Aorta (tissue), 5 donors: ENCODE measurements at places on chromosomes 7 and 10. TPM values are rescaled to one million over a fixed set of nuclear protein-coding genes. Genes with fewer than 3 reads are reported as not detected.

DNA sequence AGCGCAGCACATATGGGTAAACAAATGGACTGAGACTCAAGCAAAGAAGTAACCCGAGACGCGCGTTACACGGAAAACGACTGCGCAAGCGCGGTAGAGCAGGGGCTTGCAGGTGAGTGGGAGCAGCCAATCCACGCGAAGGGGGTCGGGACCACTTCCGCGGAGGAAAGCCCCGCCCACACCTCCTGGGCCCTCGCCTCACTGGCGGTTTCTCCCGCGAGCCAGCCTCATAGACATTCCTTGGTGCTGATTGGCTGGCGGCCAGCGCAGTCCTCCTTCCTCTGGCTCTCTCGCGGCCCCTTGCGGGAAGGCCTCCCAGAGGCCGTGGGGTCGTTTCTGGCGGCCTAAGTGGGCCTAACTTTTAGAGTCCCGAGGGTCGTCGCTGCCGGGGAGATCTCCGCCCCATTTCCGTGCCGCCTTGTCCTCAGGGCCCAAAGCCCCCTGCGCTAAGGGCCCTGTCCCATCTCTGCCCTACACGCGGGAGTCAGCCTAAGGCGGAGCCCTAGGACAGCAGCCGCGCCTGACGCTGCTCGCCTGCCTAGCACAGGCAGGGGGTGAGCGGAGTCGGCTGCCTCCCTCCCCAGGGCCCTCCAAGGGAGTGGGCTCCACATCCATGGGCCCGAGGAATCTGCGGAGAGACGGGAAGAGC lies 9.1 kb upstream of the FXYD4 start:
- DNase-seq, result peak; percentile 97

STEAP1 gene
- total RNA-seq, result 31.7 TPM

DNA sequence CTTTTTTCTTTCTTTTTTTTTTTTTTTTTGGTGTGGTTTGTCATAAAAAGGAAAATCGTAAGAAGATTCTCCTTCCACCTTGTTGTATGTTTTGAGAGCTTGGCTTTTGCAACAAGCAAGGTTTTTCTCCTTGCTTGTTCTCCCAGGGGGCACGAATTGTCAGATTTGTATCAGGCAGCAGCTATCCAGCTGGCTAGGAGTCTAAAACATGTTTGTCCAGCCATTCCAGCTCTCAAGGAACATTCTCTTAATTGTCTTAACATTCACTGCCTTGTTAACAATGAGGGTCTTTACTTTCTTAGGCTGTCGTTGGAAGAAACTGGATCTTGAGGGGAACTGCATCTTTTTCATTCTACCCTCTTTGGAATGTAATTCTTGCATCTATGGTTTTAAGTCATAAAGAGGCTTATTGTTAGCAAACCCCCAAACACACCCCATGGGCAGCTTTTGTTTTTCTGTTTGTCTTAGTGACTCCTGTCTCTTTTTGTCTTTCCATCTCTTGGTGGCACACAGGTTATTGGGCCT lies 14.6 kb downstream of the SHTN1 start:
- DNase-seq, result no peak

PRR15 gene
- total RNA-seq, result 1.1 TPM

ZNF479 gene
- not detected for total RNA-seq

GPR85 gene
- total RNA-seq, result 0.32 TPM

- no peak for DNase-seq
These were observed 6.0 kb downstream of the KIF5B start for GRCh38 chr10:32050177-32050576.

GRCh38 chr7:1963575-1963974 lies 269.2 kb downstream of the MAD1L1 start:
- DNase-seq, result peak; percentile 21

DNA sequence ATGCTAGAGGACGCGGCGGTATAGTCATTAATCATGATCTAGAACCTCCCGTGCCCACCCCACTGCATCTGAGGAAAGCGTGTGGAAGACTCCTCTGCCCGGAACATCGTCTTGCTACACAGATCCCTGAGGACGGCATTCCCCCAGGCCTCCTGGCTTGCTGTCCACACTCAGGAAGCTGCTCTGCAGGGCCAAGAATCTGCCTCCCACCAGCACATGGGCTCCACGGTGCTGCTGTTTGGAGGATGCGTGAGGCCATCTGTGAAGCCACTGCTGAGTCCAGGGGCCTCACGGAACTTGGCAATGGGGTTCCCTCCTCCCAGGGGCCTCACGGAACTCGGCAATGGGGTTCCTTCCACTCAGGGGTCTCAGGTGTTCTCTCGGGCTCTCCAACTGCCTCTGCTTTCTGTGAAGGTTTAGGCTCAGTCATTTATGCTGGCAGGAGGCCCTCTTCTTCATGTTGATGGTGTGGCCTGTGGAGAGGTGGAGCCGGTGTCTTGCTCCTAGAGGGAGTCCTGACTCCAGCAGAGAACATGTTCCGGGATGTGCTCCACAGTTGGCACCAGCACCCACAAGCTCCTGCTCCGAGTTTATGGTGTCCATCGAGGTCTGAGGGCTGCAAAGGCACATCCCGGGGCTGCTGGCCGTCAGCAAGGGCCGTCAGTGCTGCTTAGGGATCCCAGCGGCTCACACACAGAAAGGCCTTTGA lies 273.3 kb downstream of the DNAJB6 start:
- DNase-seq, result no peak

DNA sequence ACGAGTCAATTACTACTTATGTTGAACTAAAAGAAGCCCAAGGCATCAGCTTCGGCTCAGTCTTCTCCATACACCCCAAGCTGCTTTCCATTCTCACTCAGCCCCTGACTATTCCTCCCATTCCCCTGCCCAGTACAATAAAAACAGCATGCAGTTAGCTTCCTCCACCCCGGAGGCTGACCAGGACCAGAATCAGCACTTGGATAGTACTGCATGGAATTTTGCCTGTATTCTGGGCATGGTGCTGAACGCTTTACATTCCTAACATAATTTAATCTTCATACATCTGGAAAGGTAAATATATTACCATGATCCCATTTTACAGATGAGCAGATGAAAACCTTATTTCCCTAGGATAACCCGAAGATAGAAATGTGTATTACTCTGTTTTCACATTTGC lies 7.5 kb upstream of the PODXL start:
- DNase-seq, result no peak

DNAH11 gene
- 3.3 TPM for total RNA-seq

OPALIN gene
- total RNA-seq, result not detected

ADAP1 gene
- total RNA-seq, result 10.8 TPM

GRCh38 chr7:136174477-136175125 lies 197.4 kb upstream of the MTPN start:
- DNase-seq, result no peak

- no peak for DNase-seq
These were observed 244.1 kb downstream of the PTPRN2 start for GRCh38 chr7:158343526-158343925.

CH25H gene
- 1.7 TPM for total RNA-seq

NUTM2E gene
- not detected for total RNA-seq

GRCh38 chr10:72114706-72115450 lies 26.5 kb upstream of the SPOCK2 start:
- no peak for DNase-seq

- DNase-seq, result peak; percentile 90
These were observed 125.6 kb downstream of the CYP26A1 start for GRCh38 chr10:93199191-93199751.

- no peak for DNase-seq
These were observed 257.9 kb downstream of the FGFR2 start for GRCh38 chr10:121340271-121340831.

- DNase-seq, result no peak
These were observed 1.4 kb downstream of the AMZ1 start for GRCh38 chr7:2689343-2689847.

DNA sequence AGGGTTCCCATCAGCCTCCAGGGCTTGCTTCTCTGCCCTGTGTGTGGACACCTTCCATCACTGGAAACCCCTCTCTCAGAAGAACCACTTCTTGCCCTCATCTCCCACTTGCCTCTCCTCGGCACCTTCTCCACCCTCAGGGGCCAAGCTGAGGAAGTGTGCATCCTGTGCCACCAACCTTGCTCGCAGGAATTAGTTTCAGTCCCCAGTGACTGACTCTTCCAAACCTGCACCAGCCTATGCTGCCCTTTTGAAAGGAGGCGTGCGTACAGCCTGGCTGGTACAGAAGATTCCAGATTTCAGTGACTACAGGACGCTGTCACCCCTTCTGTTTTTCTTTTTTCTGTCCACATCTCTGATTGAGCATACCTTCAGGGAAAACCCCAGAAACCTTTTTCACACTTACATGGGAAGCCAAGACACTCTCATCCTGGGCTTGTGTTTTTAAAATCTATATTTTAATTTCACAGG lies 67.1 kb downstream of the IKZF1 start:
- DNase-seq, result no peak

GRCh38 chr10:118708571-118708970 lies 46.2 kb downstream of the CACUL1 start:
- no peak for DNase-seq

GRCh38 chr10:133258818-133259601 lies 17.7 kb downstream of the ADAM8 start:
- peak; percentile 95 for DNase-seq

GRCh38 chr10:100174699-100175677 lies 10.8 kb downstream of the ERLIN1 start:
- DNase-seq, result no peak

TSPAN14 gene
- 61.5 TPM for total RNA-seq

CXCL12 gene
- 122 TPM for total RNA-seq

- DNase-seq, result peak; percentile 83
These were observed 74.4 kb upstream of the RSU1 start for GRCh38 chr10:16891375-16892313.

- DNase-seq, result no peak
These were observed 216.3 kb upstream of the SHH start for GRCh38 chr7:156028521-156028920.

C10orf105 gene
- 0.36 TPM for total RNA-seq

DNA sequence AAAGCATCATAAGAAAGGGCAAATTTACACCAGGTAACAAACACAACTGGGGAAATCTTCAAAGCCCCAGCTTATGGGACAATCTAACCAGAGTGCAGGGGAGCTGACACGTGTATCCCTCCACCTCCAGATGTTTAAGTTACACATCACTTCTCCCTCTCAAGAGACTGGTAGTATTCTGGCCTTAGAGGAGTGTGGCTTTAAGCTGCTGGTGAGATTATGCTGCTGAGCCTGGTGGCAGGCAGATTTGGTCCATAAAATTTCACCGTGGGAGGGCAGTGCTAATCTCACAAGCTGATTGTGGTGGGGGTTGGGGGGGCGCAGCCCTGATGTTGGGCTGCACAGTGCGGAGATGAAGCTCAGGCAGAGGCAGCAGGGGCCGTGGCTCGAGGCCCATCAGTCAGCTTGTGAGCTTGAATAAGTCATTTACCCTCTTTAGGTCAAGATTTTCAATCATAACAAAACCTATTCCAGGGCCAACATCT lies 431.0 kb upstream of the GALNT17 start:
- DNase-seq, result no peak

GRCh38 chr7:117138981-117139380 lies 183.9 kb downstream of the WNT2 start:
- DNase-seq, result no peak

GRCh38 chr10:110914431-110914830 lies 4.5 kb downstream of the BBIP1 start:
- DNase-seq, result no peak

PPP1R3C gene
- 152 TPM for total RNA-seq

DNA sequence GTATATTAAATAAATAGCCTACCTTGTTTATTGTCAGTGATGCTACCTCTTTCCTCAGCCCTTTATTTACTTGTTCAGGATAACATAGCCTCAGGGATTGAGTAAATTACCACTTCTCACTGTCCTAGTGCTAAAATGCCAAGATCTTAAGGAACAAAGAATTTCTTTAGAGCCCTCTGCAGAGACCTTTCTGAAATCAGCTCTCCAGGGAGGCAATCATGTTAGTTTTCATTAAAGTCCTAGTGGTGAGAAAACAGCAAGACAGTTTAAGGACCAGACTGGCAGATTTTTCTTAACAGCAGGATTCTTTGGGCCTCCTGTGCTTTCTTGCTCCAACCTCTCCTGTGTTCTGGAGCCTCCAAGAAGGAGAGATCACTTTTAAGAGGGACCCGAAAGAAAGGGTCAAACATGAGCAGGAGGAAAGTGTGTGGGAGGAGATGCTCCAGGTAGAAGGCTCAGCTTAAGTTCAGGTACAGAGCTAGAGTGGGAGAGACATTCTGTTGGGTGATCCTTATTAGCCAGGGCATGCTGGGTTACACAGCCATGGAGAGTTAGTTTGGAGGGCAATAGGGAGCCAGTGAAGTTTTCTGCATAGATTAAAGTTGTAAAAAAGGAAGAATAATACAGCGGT lies 1.2 kb upstream of the PLCE1 start:
- no peak for DNase-seq

DNA sequence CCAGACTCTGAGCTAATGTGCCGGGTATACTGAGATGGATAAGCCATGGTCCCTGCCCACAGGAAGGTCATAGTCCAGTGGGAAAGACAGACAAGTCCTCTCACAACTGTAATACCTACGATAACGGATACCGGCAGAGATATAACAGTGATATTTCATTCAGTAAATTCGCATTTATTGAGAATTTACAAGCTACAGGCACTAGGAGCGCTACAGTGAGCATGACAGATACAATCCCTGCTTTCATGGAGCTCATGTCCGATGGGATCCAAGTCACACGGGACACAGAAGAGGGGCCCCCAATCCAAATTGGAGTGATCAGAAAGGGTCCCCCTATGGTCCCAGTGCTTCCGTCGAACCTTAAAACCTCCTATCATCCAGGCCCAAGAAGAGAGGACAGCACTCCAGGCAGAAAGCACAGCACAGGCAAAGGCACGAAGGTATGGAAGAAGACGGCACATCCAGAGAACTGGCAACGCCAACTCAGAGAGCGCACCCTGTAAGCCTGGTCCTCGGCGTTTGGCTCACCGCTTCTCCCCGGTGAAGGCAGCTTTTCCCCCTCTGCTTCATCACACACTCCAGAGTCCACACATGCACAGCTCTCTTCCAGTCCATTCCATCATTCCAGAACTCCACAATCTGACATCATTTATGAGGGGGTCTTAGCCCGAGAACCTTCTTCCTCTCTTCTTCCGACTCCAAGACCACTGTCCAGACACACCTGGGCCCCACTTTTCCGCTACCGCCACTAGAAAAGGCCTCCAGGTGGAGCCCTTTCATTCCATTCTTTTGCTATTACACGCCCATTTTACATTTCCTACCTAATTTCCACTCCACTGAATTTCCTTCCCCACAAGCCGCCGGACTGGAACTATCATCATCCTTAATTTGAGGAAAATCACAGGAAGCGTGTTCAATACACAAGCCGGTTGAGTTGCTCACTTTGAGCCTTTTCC lies 47.8 kb upstream of the NKX2-3 start:
- DNase-seq, result no peak

GRCh38 chr7:137091396-137091795 lies 222.9 kb downstream of the CHRM2 start:
- no peak for DNase-seq

- no peak for DNase-seq
These were observed 62.0 kb upstream of the AKR1E2 start for GRCh38 chr10:4763960-4764428.
